NCI-H2029 (cell line): ENCODE measurements at places on chromosomes 4 and X.

- no peak for DNase-seq
These were observed 22.8 kb upstream of the SH3RF1 start for GRCh38 chr4:169293343-169294176.

DNA sequence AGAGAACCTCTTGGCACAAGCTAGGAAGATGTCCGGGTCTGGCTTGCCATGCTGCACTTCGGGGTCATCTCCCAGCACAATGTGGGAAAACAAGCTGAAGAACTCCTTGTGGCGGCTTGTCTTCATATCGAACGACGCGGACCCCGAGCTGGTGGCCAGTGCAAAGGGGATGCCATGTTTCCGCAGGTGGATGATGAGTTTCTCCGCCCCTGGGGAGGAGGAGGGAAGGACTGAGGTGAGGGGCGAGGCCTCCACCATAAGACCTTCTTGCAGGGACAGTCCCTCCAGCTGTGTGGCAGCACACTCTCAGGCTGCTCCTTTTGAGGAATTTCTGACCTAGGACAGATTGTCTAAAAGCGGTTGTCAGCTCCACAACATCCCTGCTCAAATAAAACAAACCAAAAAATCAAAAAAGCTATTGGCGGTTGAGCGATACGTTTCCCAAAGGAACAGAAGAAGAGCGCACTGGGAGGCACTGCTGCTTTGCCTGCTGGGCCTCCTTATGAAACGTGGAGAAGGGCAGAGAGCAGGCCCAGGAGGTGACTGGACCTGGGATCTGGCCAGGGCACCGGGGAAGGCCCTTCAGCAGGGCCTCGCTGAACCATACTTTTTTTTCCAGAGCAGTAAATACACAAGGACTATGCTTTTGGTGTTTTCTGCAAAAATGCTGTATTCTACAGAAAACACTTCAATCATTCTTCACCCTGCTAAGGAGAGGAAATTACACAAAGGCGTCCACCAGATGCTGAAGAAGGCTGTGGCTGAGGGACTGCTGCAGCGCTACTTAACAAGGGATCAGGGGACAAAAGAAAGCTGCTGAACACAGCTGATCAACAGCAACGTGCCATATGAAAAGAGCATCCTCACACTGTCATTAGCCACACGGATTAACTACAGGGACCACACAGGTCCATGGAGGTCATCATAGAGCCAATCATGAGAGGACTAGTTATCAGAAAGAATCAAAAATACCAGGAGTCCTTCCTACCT lies 70.0 kb upstream of the STS start:
- DNase-seq, result no peak

- DNase-seq, result no peak
These were observed at the start of gene ADH1C for GRCh38 chr4:99352602-99353537. Gene ADH1C, minus strand, starts transcription at chr4:99352746. Its CDS starts 71 bp downstream, at chr4:99352675.

DNA sequence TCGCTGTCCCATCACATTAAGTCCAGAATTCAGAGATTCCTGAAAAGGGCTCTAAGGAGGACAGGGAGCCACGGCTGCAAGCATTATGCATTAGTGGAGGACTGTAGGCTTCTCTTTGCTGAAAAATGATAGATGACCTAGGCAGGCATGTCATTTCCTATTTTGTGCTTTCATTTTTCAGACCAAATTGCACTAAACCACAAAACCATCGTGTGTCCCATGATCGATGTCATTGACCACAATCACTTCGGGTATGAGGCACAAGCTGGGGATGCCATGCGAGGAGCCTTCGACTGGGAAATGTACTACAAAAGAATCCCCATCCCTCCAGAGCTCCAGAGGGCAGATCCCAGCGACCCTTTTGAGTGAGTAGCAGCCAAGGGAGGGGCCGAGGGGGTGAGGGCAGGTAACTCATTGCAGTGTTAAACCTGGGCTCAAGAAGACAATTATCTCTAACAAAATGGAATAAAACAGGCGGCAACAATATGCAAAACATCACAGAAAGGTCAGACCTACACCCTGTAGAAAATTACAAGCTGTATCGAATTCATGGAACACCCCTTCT lies 355.2 kb upstream of the GALNT7 start:
- DNase-seq, result no peak

- no peak for DNase-seq
These were observed 1.6 kb downstream of the APBB2 start for GRCh38 chr4:41212616-41213203.
